Stimulated activated CD8-positive, alpha-beta memory T cell treated with anti-CD3 and anti-CD28 coated beads, Interleukin-4, amount 100 ng/mL, for 1 hour (primary cell): ENCODE measurements at places on chromosomes 4 and X.

DNA sequence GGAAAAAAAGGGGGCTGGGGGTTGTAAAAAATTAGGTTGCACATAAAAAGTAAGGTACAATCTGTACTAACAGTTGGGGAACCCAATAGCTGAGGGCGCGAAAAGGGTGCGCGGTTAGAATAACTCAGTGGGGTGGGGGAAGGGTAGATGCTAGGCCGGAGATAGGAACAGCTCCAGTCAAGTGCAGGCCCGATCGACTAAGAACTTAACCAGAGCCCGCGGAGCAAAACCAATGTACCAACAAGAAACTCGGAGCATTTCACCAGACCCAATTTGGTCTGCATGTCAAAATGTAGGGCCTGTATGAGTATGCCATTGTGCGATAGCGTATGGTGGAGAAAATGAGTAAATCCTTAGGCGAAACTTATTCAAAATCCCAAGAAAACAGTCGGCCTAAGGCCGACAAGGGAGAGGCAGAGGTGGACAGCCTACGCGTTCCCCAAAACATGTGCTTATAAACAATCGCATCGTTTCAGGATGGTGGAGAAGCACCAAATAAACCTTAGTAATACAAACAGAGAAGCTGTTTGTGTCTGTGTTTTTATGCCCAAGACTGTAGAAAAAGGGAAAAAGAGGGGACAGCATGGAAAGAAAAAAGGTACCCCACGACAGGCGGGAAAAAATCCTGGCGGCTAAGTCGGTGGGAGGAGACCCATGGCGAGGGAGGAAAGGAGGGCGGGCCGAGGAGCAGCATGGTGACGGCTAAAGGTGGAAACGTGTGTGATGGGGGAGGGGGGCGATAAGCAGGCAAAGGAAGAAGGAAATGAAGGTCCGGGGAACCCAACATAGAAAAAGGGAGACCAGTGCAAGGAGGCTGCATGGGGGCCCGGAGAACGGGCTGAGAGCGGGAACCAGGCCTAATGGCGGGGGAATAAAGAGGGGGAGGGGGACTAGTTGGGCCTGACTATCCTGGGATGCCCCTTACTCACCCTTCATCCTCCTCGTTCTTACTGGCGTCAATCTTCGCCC, 990 bp downstream of the HNRNPD start:
- peak; percentile 33 for DNase-seq

GRCh38 chrX:96835660-96836289, 47.9 kb upstream of the RPA4 start:
- no peak for DNase-seq

DNA sequence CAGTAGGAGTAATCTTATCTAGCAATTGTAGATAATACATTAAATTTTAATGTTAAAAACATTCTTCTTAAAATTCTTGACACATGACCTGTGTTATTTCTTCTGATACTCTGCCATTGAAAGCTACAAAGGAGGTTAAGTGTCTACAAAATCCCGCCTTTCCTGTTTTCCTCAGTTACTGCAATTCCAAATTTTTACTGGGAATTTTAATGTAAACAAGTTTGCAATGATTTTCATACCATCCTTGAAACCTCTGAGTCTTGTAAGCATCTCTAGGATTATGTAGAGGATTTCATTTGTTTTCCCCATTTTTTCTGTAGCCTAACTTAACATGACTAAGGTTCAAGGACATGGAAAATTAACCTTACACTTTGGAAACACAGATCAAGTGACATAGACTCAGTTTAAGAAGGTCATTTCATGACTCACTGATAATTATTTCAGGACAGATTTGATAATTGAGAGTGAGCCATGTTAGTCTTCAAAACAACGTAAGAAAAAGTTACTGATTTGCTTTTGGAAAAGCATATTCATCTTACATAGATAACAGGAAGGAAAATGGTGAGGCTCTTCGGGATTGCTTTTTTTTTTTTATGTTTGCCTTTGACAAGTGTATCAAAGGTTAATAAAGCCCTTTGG, 39.6 kb upstream of the PDLIM5 start:
- no peak for DNase-seq

- no peak for DNase-seq
Measured at GRCh38 chr4:110787707-110788106, 164.8 kb upstream of the PITX2 start.

DNA sequence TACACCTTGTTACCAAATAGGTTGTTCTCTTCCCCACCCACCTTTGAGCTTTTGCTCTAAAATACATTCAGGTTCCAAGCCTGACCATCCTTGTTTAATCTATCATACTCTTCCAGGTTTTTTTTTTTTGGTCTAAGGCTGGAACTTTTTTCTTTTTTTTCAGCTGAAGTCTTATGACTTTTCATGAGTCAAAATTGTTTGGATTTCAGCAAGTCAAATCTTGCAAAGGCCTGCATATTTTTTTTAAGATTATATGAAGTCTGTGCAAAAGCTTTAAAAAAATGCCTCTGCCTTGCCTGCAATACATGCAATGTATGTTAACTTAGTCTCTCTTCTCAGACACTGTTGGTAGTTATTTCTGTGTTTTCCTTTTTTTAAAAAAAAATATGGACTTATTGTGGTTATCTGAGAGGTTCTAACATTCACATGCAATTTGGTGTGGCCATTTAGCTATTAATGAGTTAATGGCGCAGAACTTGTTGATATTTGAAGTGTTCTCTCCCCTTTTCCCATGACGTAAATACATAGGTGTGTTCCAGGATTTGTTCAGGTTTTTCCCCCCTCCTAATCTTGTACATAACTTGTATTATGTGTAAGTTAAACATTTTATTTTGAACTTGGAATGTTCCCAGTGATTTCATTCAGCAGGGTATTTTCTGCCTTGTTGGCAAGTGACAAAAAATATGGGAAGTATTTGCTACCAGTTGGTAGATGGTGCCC, 58.7 kb downstream of the CCKAR start:
- DNase-seq: no peak

GRCh38 chr4:113673450-113673849, 88.1 kb downstream of the CAMK2D start:
- DNase-seq: no peak

DNA sequence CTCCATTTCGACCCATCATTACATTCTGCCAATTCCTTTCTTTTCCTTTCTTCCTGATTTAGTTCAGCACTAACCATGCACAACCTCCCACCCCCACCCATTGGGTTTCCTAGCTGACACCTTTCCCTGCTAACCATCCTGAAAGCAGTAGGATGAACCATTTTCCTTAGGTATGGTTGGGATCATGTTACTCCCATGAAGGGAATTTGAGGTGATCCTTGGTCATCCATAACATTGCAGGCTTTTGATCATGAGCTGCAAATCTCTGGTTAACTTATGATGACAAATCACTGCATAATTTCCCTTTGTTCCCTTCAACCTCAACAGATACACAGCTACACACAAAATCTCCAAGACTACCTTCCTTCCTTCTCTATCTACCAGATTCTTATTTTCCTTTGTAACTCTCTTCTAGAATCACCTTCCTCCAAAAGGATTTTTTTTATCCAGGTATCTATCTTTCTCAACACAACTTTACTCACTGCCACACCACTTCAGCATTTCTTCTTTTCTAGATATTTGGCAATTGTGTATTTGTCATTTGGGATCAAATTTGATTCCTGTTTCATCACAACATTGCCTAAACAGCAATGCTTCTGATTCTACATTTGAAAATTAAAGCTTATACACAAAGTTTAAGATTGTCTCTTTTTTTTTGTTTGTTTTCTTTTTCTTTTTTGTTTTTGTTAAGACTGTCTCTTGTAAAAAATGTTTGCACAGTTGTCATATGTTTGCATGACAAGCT, 145.1 kb downstream of the RBM47 start:
- DNase-seq: no peak

- DNase-seq: no peak
Measured at GRCh38 chr4:128686032-128686465, 123.5 kb upstream of the JADE1 start.

GRCh38 chr4:73378887-73379286, 25.2 kb upstream of the ALB start:
- no peak for DNase-seq
